ENCODE measurements at places on chromosomes 3 and 15. TPM values are rescaled to one million over a fixed set of nuclear protein-coding genes. Genes with fewer than 3 reads are reported as not detected.

PIGZ gene
- polyA plus RNA-seq = 1.2 TPM

ITGA11 gene
- 5.0 TPM for polyA plus RNA-seq

KLHL40 gene
- polyA plus RNA-seq = 198 TPM

NANOGP8 gene
- polyA plus RNA-seq = not detected

BCL6 gene
- 34.6 TPM for polyA plus RNA-seq

HRH1 gene
- 3.2 TPM for polyA plus RNA-seq

NAALADL2 gene
- polyA plus RNA-seq = 9.6 TPM

DUOX1 gene
- 5.1 TPM for polyA plus RNA-seq

ROPN1 gene
- 0.12 TPM for polyA plus RNA-seq

UBAP1L gene
- 3.6 TPM for polyA plus RNA-seq

DAZL gene
- polyA plus RNA-seq = 0.08 TPM

STAC gene
- polyA plus RNA-seq = 35.8 TPM

LYZL4 gene
- polyA plus RNA-seq = not detected

VPS39 gene
- polyA plus RNA-seq = not detected

ELL3 gene
- not detected for polyA plus RNA-seq

UNC13C gene
- 2.9 TPM for polyA plus RNA-seq

SYNPR gene
- not detected for polyA plus RNA-seq

AVEN gene
- polyA plus RNA-seq = 22.3 TPM

GRIP2 gene
- 16.7 TPM for polyA plus RNA-seq

CACNA1D gene
- 1.6 TPM for polyA plus RNA-seq

SUSD5 gene
- 2.1 TPM for polyA plus RNA-seq

LCMT2 gene
- not detected for polyA plus RNA-seq

MAGI1 gene
- 10.7 TPM for polyA plus RNA-seq

WDR82 gene
- polyA plus RNA-seq = 110 TPM

HDC gene
- 0.89 TPM for polyA plus RNA-seq

CLRN1 gene
- 0.99 TPM for polyA plus RNA-seq

CMTM8 gene
- polyA plus RNA-seq = 2.8 TPM

DENND6A gene
- polyA plus RNA-seq = 14.2 TPM

ARGFX gene
- polyA plus RNA-seq = not detected

EPHB3 gene
- not detected for polyA plus RNA-seq

CCR8 gene
- not detected for polyA plus RNA-seq

ZNF385D gene
- 36.6 TPM for polyA plus RNA-seq

HHLA2 gene
- not detected for polyA plus RNA-seq

TGM5 gene
- polyA plus RNA-seq = 0.15 TPM
